Epithelial cell of proximal tubule (primary cell): ENCODE measurements at places on chromosomes 7 and 10. TPM values are rescaled to one million over a fixed set of nuclear protein-coding genes. Genes with fewer than 3 reads are reported as not detected.

Gene SPAM1
- total RNA-seq, result not detected in 2 replicates

Gene CNNM1
- 0.22 and 0.63 TPM in 2 replicates for total RNA-seq

Gene STAG3
- 0.22 and 0.69 TPM in 2 replicates for total RNA-seq

Gene JAZF1
- 1.3 and 3.6 TPM in 2 replicates for total RNA-seq

Gene KNDC1
- 0.06 and 0.65 TPM in 2 replicates for total RNA-seq

Gene MBL2
- total RNA-seq, result not detected in 2 replicates

Gene LOXL4
- total RNA-seq, result 5.4 and 6.1 TPM in 2 replicates

Gene SOSTDC1
- 0.29 TPM in 1 of 2 replicates, not detected in the other for total RNA-seq

Gene CABCOCO1
- 0.14 and 0.86 TPM in 2 replicates for total RNA-seq

Gene GPNMB
- total RNA-seq, result 10.6 and 10.9 TPM in 2 replicates

Gene TEX36
- total RNA-seq, result not detected in 2 replicates

- no peak for DNase-seq
Observed at GRCh38 chr7:6171532-6172223, 100.7 kb downstream of the CYTH3 start.

GRCh38 chr10:79248341-79249185 is 98.7 kb upstream of the PPIF start:
- no peak for DNase-seq

GRCh38 chr10:20105236-20105635 is 289.0 kb downstream of the PLXDC2 start:
- no peak for DNase-seq

GRCh38 chr10:98339799-98340198 is 71.8 kb upstream of the LOXL4 start:
- DNase-seq, result no peak

DNA sequence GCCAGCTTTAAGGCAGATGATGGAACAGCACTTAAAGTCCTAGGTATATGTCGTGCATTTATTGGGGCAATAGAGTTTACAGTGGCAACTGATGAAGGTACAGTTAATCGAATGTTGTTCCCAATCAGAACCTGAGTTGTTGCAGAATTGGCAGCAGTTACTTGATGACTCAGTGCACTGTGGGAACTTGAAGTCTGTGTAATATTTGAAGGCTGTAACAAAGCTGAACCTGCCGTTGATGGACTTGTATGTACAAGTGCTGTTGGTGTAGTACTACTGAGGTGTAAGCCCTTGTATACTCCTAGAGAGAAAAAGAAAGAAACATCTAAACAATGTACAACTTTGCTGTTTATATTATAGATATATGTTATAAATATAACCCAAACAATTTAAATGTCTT is 75.3 kb downstream of the EPC1 start:
- no peak for DNase-seq

GRCh38 chr10:102894466-102895213 is 23.5 kb upstream of the CNNM2 start:
- DNase-seq, result no peak

- DNase-seq, result no peak
Observed at GRCh38 chr10:33306126-33306525, 28.3 kb downstream of the NRP1 start.

DNA sequence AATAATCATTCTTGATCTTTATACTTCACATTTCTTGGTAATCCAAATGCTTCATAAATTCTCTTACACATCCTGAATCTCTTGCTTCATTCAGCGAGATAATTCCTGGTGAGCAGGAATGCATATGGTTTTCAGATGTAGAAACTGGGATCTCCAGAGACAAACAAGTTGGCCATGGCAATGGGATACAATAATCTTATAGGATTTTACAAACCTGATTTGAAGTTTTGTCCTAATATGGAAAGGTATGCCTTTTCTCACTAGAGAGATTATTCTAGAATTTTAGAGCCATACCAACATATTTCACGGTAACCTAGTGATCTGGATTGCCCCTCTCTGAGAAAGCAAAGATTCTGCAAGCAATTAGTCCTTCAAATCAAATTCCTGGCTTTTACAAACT is 13.1 kb upstream of the TRDMT1 start:
- DNase-seq, result no peak

DNA sequence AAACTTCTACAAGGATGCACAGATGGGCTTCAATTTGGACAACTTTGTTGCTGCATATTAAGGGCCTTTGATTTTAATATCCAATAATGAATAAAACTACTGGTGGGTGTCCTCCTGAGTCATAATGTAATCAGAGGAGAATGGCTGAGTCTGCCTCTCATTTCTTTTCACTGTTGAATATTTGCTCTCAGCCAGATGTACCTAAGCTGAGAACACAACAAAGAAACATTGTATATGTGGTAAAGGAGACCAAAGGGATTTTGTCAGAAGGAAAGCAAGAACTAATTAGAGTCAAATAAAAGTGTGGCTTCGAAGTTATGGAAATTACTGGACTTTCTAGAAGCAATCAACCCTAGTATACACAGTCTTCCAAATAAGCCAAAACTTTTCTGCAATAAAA is 131.0 kb upstream of the BET1 start:
- no peak for DNase-seq

- peak; percentile 38 for DNase-seq
Observed at GRCh38 chr7:28536259-28536658, 123.9 kb downstream of the CREB5 start.

DNA sequence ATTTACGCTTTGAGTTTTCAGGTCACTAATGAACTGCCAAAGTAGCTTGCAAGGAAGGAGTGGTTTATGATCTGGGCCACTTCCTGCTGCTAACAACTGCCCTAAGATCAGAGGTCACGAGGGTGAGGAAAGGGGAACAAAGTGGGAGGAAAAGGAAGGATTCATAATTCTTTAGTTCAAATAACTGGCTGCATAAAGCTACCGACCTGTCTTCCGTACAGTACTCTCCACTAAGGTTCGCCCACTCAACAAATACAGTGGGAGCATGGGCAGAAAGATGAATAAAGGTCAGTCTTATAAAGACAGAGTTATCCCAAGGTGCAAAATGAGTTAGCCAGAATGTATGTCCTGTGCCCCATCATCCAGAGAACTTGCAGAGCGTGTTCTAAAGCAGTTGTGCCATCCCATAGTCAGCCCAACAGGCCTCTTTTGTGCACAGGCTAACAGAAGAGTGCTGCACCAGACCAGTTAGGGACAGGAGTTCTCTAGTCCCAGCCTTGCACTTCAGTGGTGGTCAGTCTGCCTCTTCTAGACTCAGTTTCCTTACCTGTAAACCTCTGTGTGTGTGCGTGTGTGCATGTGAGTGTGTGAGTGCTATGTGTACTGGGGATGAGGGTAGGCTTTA is 65.9 kb downstream of the CREB3L2 start:
- no peak for DNase-seq

GRCh38 chr7:45679516-45679915 is 105.3 kb downstream of the ADCY1 start:
- DNase-seq, result no peak

- DNase-seq, result no peak
Observed at GRCh38 chr10:128043259-128044045, 82.8 kb downstream of the MKI67 start.

- DNase-seq, result no peak
Observed at GRCh38 chr10:88138319-88138848, 275.0 kb downstream of the PTEN start.

GRCh38 chr7:47153058-47153457 is 428.9 kb downstream of the TNS3 start:
- peak; percentile 85 for DNase-seq

DNA sequence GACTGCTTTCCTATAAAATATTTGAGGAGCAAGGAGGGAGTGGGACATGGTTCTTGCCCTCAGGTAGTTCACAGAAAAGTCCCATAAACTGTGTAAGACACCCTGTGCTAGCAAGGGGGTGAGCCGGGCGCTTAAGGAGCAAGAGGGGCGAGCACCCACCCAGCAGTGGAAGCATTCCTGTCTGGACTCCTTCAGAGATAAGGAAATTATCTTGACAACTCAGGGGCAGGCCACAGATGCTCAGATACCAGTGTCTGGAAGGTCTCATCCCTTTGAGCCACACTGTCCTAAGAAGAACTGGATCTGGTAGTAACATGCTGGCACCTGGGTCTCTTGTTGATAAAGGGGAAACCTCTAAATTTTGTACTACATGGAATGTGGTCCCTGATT is 54.1 kb downstream of the DAGLB start:
- DNase-seq, result no peak

DNA sequence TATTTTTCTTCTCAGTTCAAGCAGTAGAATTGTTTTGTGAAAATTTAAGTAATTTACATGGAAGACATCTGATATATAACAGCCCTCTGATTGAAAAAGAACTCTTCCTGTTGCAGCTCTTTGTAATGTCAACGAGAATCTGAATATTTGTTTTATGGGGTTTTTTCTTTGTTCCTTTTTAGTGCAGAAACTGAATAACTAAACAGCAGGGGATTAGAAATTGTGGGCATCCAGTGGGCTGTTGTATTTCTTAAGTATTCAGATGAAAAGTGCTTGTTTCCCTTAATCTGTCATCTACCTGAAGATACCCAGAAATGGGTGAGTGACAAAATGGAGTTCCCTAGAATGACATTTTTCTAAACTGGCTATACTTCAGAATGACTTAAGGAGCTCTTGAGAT is 7.4 kb downstream of the ARL4A start:
- DNase-seq, result no peak

DNA sequence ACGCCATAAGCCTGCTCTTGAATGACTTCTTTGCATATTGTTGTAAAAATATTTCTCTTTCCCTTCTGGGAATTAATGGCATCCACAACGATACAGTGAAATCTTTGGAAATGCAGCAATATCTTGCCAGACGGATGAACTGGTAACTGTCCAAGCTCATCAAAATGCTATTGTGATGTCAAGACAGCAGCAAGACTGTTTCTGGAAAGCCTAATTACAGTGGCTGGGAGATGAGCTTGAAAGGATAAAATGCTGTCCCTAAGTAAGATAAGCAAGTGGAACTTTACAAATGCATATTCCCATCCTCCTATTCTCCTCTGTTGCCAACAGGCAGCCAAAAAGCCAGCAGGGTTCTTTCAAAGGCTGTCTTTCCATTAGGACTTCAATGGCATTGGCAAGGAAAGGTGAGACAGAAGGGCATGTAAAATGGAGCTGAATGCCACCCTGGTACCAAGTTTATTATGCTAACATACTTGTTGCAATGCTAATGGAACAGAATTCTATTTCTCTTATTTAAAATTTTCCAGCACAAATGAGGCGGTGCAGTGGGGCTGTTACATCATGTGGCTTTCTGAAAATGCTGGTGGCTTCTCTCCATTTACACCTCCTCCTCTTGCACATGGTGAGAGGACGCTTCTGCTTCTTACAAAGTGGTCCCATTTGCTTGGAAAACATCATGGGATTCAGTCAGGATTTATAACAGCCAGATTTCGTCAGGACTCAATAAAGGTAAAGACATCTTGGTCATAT is 178.3 kb upstream of the PTER start:
- no peak for DNase-seq

DNA sequence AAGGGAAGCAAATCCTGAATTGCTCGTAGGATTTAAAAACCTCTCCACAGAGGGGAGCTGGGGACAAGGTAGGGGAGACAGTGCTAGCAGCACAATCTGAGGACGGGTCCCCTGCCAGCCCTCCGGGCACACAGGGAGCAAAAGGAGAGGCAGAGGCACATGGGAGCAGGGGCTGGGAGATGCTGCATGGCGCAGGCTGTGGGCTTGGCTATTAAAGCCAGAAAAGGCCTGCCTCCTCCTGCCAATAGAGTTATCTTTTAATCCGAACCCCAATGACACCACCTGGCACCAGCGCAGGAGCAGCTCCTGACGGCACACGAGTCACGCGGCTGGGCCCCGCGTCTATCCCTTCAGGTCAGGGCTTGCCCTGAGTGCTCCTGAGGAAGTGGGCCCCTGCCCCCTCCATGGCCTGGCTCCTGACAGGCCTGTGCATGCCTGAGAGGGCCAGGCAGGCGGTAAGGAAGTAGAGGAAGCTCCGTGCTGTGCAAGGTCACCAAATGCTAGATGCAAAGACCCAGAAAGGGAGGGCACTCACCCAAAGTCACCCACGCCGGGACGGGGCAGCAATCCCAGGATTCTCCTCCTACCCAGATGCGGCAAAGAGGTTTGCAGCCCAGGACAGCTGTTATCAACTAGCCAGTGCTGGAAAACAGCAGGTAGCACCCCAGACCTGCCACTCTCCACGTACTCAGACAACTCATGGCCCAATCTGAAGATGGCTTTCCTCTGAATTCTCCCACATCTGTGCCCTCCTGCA is 28.1 kb downstream of the DLG5 start:
- no peak for DNase-seq

- DNase-seq, result peak; percentile 100
Observed at GRCh38 chr7:45978010-45978681, 57.1 kb upstream of the IGFBP3 start.
